ENCODE measurements at places on chromosomes 3 and 15.

- DNase-seq, result peak; percentile 33
Observed at GRCh38 chr3:47405820-47406761, 25.3 kb downstream of the PTPN23 start.

DNA sequence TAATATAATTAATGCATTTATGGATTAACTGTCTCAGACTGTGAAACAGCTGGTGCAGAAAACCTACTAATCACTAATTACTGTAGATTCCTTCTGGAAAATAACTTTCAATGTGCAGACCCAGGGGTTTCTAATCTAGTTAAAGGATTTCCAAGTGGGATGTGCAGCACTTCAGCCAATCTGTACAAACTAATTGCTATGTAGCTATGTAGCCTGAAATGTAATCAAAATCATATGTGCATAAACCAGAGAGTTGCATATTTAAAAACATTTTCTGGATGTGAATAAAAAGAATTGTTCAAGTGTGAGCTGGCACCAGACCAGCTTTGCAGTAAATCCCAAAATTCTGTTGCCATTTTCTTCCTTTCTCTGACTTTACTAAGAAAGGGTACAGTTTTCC is 127.5 kb upstream of the CD96 start:
- peak; percentile 46 for DNase-seq

GRCh38 chr15:83943849-83944404 is 290.0 kb downstream of the ADAMTSL3 start:
- no peak for DNase-seq

DNA sequence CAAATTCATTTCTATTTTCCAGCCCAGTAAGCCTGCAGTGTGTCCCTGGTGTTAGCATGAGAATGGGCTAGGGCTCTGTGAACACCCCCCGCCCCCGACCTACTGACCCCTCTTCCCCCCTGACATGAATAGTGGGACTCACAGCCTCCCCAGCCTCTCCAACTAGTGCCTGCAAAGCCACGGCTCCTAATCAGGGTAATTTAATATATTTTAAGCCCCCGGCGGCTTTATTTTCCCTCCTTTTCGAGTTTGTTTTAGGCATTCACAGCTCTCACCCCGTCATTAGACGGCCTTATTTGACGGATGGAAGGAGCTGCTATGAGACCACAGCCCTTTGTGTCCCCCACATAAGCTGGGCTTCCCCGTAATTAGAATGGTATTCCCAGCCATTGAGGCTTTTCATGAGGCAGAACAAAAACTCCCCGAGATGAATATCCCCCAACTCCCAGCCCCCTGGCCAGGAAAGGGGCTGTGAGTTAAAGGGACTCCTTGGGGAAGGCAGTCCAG is 78.3 kb upstream of the POLG start:
- DNase-seq, result no peak

DNA sequence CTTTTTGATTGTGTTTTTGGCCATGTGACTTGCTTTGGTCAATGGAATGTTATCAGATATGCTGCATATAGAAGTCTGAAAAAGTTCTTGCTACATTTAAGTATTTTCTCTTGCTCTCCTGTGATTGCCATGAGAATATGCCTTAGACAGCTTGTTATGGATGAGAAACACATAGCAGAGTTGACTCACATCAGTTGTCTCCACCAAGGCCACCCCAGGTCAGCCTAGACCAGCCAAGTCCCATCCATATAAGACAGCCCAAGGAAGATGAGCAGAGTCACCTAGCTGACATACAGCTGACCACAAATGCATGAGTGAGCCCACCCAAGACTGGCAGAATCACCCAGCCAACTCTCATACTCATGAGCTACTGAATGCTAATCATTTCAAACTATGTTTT is 153.0 kb downstream of the THRB start:
- no peak for DNase-seq

- DNase-seq, result no peak
Observed at GRCh38 chr3:125386811-125387210, 11.7 kb upstream of the ZNF148 start.

DNA sequence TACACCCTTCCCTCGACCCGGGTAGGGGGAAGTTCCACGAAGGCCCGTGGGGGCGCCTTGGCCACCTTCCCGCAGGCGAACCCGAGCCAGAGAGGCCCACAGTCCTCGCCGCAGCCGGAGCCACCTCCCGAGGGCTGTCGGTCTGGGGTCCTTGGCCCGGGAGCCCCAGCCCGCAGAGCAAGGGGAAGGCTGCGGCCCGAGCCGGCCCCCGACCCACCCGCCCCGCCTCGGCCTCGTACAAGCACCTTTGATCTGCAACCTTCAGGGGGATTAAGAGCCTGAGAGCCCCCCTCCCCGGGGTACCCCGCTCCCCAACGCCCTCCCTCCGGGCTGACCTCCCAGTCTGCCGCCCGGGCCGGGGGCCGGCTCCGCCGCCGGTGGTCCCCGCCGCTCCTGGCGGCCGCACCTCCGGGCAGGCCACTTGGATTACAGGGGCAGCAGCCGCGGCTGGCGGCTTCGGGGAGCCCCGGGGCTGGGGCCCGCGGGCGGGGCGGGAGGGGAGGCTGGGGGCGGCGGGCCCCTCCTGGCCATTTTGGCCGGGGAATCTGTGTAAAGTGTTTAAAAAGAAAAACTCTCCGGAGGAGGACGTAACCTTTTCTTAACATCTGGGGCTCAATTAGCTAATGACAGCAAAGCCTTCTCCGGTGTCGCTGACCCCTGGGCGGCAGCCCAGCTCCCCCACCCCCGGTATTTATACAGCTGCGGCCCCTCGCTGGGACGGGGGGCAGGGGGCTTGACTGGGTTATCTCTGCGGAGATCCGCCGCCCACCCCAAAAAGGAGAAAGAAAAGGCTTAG is 40.2 kb downstream of the EPHB3 start:
- DNase-seq, result no peak

DNA sequence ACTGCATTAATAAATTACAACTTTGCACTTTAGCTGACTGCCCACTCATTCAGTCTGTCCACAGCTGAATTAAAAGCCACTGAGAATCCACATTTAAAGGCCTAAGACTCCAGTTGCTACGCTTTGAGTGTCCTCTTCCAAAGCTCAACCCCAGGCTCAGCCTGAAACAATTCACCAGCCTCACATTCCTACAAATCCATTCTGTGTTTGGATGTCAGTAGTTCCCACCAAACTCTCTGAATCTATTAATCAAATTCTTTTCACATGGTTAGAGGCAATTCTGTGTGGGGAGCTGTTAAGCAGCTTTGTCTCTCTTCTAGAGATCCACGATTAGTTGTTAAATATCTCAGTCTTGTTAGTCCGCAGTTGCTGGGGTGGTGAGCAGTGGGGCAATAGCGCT is 116.8 kb upstream of the UBE2E2 start:
- DNase-seq, result no peak

GRCh38 chr3:45124352-45124751 is 21.8 kb downstream of the CDCP1 start:
- no peak for DNase-seq

DNA sequence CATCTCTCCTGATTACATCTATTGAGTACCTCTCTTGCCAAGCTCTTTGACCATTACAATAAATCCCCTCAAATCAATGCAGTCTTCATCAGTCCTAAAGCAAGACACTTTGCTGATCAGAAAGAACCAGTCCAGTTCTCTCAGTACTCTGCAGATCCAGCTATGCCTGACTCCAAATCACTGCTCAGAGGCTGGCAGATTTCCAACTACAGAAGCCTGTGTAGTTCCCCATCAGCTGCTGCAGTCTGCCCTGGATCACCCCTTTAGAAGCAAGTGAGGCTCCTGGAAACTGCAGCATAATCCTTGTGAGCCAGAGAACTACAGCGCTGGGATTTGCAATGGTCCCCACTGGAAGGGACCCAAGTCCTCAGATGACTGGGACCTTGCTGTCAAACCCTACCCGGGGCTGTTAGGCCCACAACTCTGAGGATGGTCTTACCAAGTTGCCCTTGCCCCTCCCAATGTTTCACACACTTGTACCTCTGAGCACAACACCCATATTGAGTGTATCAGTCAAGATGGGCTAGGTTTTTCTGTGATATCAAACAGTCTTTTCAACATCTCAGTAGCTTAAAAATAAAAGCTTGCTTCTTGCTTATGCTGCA is 81.9 kb upstream of the TOPAZ1 start:
- DNase-seq, result no peak

DNA sequence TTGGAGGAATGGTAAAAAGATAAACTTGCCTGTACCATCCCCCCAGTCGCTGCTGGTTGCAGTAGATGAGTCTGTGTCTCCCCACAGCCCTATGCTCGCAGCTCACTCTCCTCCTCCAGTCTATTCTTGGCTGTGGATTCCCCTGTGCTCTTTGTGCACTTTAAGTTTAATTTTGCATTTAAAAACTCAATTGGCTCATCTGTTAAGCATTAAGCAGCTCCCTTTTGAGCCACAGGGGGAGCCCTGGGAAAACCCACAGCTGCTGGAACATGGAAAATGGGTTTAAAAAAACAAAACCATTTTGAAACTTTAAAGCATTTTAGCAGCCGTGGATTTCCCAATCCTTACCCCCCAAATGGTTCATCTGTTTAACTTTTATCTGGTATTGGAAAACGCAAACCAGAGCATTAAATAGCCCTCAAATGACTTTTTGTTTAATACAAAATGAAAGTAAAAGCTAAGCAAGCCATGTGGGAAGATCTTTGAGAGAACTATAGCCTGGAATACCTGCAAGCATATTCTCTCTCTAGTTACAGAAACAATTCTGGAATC is 536.9 kb downstream of the ZIC1 start:
- DNase-seq, result peak; percentile 61

DNA sequence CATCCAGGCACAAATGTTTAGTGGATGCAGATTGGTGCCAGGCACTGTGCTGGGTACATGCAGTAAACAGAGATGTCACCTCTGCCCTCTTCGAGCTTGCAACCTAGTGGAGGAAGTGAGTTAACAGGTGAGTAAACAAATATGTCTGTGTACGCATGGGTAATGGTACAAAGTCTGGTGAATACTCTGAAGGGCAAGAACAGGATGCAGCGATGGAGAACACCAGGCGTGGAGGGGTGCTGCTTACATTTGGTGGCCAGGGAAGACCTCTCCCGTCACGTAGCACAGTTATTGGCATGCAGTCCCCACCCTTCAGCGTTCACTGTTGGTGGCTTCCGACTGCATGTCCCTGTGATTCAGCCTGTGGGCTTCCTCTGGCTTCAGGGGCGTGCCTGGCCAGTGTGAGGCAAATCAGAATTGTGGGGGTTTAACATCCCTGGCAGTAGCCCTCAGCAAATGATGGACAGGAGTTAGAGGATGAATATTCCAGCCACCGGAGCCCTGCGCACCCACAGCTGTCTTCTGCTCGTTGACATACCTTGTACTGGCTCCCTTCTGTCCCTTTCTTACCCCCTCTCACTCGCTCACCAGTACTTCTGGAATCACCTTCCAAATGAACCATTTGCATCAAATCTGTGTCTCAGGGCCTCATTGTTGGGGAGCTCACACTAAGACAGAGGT is 9.1 kb upstream of the HDAC11 start:
- DNase-seq, result peak; percentile 14

GRCh38 chr3:152236716-152237115 is 32.0 kb upstream of the MBNL1 start:
- no peak for DNase-seq

DNA sequence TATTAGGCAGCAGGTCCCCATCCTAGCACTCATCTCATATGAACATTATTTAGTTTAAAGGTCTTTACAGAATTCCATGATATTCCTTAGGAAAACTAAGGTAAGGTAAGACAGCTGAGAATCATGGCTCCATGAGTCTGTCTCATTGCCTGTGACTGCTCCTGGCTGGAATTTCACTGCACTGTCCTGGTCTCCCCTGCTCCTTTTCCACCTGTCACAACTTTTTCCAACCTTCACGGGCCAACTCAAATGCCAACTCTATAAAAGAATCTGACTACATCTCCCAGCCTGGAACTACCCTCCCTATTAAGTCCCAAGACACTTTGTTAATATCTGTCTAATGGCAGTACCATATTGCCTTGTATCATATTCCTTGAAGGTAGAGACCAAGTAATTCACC is 7.6 kb downstream of the CNBP start:
- DNase-seq, result no peak

GRCh38 chr3:48241796-48242455 is 1.0 kb downstream of the ZNF589 start:
- DNase-seq, result no peak

GRCh38 chr3:157672061-157672460 is 168.8 kb upstream of the VEPH1 start:
- DNase-seq, result no peak

DNA sequence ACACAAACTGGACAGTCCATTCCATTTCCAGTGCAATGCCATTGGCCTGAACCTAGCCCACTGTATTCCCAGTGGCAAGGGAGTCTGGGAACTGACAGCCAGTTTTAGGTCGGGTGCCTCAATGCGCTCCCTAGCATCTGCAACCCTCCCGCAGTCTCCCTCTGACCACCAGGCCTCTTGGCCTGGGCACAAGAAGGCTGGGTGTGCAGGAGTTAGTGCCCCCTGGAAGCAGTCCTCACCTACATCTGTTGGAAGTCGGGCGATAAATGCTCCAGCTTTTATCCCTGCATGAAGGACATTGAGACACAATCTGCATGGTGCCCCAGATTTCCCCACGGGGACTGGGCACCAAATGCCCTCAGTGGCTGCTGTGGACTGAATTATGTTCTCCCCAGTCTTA is 12.7 kb downstream of the C3orf22 start:
- DNase-seq, result peak; percentile 4

DNA sequence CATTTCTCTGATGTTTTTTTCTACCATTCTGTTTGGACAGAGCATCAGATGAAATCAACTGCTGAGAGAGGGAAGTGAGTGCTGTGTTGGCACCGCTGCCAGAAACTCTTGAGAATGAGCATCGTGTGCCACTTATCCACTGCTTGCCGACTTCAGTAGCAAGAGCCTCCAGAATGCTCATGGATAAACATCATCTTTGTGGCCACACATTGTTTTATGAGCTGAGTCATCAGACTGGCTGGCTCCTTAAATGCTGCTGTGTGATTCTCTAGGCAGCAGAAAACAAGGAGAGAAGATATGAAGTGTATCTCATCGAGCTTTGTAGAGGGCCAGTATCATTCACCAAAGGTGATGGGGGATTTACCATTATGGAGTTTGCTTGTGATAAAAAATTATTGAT is 3.4 kb upstream of the DOCK3 start:
- no peak for DNase-seq

DNA sequence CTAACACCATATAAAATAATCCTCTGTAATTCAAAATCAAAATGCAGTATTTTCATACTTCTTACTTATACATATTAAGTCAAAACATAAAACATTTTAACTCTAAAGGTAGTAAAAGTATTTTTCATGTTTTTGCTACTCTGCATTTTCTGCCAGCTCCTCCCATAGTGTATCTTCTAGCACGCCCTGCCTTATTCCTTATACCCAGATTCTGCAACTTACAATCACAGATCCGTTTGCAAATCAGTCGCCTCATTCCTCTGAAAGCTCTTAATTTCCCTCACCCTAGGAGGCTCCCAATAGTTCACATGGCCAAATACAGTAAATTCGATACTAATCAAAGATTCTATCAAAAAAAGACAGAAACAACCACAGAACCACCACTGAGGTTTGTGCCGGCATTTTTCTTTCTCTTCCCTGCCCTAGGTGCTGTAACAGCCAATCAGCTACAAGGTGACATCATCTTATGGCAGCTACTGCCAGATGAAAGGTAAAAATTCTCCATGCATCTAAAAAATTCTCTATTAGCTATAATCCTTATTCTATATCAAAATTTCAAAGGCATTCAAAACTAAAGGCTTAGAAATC is 72.9 kb downstream of the CLASP2 start:
- peak; percentile 41 for DNase-seq
